ENCODE measurements at places on chromosomes 3 and 15.

GRCh38 chr3:47017504-47018268 is 38.2 kb downstream of the NBEAL2 start:
- no peak for DNase-seq

- no peak for DNase-seq
These were observed 16.6 kb upstream of the AEN start for GRCh38 chr15:88604381-88605188.

DNA sequence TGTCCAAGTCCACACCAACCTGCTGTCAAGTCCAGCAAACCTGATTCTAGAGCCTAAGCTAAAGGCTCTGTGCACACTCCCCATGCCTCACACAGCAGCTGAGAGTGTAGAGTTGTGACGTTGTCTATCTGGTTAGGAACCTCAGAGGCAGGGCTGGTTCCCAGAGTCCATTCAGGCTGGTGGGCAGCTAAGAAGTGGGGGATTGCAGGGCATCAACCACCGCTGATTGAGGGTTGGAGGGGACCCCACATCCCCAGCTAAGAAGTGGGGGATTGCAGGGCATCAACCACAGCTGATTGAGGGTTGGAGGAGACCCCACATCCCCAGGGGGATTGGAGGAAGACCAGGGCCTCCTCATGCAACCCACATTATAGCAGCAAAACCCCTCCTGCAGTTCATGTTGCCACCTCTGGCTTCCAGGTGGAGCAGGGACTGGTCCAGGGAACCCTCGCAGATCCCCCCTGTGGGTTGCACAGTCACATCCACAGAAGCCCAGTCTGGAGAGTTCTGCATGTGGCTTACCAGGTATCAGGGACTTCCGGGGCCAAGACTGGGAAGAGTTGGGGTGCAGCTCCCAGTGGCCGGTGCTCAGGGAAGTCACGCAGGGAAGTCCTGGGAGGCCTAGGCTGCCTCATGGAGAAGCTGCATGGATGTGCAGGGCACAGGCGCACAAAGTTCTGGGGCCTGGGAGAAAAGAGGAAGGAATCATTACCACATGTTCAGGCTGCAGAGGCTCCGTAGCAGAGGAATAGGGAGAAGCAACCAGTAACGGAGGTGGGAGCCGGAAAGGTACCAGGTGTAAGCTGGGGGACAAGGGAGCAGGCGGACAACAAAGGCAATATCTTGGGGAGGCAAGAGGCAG is 71.4 kb upstream of the PCSK6 start:
- no peak for DNase-seq

DNA sequence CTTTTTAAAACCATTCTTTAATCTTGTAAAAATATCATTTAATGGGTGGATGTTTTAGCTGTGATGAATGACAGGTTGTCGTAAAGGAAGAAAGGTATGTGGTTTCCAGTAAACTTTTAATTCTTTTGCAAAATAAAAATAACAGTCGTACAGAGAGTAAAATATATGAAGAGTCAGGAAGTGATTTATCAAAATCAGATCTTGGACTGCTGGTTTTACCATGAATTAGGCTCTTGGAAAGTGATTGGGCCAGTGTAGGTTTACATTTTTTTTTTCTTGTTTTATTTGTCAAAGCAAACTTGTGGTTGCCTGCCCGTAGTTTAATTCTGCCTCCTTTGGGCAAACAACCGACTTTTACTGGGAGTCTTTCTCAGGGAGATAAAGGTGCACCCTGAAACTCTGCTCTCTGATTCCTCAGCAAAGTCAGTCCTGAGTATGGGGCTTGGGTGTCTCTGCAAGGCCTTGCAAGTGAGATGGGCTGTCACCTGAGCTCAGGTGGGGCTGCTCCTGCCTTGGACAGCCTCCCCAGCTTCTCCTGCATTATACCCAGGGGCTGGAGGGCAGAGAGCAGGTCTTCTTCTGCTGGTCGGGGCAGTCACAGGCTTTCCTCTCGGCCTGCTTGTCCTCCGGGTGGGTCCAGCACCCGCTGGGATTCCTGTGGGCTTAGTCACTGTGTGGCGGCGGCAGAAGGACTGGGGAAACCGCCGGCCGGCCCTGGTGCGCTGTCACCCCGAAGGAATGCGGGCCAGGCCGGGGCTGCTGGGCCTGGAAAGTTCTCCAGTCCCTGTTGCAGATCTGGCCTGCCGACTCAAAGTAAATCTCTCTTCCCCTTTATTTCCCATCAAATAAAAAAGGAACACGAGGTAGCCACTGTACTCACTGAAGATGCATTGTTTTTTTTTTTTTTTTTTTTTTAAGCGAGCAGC is 79.0 kb downstream of the IGF1R start:
- no peak for DNase-seq

- DNase-seq, result no peak
These were observed 276.6 kb upstream of the ZPLD1 start for GRCh38 chr3:102158080-102158740.

DNA sequence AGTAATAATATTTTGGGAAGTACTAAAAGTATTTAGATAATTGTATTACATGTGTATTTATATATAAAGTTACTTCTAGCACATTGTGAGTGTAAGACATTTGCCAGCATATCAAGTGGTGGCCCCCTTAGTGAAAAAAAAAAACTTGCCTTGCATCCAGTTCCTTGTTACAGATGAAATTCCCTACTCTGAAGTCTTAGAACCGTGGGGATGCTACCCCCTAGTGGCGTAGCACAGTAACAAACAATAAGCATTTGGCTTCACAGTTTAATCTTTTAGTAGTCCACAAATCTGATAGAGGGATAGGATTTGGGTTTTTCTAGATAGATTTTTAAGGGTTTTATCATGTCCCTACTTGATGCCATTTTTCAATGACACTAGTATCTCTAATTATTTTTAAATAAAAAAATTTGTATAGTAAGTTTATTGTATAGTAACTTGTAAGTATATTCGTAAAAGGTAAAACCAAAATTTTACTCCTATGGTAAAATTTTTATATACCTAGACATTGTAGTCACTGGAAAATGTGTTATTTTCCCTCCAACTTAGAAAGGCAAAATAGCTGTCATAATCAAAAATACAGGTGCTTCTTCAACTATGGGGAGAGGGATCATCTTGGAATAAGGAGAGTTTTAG is 14.3 kb downstream of the SMC4 start:
- DNase-seq, result peak; percentile 24

DNA sequence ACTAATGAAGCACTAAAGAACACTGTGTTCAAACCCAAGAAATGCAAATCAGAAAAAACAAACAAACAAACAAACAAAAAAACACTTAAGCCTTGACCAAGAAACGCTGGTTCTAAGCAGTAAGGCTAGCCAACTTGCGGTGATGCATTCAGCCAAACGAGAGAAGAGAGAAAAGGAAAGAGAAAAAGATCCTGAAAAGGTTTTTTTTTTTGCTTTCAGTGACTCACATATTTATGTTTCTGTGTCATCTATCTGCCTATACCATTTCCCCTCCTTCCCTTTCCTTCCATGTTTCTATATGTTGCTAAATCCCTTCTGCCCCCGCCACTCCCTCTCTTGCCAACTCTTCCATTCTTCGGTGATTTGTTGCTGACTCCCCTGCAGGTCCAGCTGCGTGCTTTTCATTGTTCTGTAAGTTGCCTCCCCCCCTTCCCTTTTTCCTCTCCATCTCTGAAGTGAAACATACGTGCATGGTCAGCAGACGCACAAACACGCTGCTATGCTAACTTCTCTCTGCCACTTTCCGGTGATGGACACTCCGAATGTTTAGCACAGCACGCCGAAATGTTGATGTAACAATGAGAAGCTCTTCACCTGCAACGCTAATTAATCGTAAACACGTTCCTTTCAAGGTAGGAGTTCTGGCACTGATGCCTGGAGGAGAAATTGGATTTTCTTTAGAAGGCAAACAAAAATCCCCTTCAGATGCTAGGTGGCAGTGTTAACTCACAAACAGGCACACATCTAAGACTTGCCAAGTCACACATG is 154.4 kb downstream of the TUSC7 start:
- DNase-seq, result no peak

- DNase-seq, result no peak
These were observed 40.2 kb upstream of the DLG1 start for GRCh38 chr3:197338586-197338985.

DNA sequence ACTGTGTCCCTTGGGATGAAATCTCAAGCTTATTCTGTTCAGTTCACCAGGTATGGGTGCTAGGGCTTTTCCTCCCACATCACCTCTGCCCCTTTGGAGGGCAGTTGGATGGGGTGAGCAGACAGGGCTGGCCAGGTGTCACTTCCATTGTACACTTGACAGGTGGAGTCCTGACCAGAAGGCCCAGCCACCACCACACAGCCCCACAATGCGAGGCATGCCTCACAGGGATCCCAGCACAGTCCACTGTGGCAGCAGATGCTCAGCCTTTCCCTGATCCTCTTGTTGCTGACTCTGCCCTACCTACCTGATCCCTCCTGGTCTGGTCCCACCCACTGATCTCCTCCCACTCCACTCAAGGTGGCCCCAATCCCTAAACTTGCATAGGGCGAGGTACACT is 88.2 kb downstream of the ANP32A start:
- DNase-seq, result no peak

DNA sequence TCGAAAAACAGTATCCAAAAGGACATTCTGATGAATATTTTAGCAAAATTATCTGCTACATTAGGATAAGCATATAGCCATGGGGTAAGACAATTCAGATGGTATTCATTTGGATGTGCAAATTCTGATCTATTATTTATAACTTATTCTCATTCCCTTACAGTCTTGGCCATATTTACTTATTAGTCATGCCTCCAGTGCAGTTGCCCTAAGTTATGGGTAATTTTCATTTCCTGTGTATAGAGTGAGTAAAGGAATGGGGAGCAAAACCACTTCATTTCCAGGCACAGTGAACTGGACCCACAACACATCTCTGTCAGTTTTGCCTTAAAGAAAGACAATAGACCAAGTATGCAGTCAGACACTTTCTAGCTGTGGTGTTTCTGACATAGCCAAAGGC is 134.3 kb downstream of the POLQ start:
- no peak for DNase-seq

DNA sequence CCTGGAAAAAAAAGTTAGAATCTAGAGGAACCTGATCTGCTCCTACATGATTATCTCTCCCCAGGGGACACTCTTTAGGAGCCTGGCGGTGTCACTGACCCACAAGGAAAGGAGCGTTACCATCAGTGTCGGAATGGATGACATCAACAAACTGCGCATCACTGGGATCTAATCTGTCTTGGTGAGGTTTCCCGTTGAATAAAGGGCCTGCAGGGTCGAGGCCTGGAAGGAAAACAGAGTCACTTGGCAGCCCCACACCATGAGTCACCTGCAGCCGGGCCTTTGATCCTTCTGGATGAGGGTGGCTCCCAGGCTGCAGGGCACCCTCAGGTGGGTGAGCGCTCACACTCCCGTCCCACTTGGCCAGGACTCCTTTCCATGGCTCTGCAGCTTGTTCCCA is 25.0 kb downstream of the LIPH start:
- no peak for DNase-seq

- no peak for DNase-seq
These were observed 71.1 kb upstream of the CLDN18 start for GRCh38 chr3:137938876-137939275.

DNA sequence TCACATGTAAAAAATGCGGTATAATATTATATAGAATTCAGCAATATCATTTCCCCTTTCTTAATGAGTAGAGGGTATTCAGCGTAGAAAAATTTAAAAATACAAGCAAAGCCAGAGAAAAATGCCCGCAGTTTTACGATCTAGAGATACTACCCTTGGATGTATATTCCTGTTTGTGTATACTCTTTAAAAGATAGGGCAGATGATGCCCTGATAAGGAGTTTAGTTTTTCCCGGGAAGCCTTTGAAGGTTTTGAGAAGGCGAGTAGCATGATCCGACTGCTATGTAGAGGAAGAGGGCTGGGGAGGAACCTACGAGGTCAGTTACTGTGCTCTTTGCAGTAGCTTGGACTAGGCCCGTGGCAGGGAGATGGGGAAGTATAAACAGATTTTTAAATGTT is 1.2 kb downstream of the YEATS2 start:
- DNase-seq, result no peak

- no peak for DNase-seq
These were observed 207.1 kb upstream of the PFN2 start for GRCh38 chr3:150177673-150178381.

GRCh38 chr3:31948280-31948679 is 32.8 kb downstream of the OSBPL10 start:
- DNase-seq, result no peak

DNA sequence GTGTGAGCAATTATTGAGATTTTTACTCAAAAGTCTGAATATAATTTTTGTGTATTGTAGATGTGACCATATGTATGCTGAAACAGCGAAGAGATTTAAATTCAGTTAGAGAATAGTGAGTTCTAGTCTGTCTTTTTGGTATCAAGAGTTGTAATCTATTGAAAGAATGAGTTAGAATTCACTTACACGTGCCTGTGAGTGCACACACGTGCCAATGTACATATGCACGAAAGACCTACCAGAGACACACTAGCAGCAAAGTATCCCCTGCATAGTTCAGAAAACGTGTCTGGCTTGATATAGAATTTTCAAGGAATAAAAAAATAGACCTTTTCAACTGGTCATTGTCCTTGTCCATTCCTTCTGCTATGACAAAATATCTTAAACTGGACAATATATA is 64.8 kb upstream of the BHLHE40 start:
- no peak for DNase-seq

DNA sequence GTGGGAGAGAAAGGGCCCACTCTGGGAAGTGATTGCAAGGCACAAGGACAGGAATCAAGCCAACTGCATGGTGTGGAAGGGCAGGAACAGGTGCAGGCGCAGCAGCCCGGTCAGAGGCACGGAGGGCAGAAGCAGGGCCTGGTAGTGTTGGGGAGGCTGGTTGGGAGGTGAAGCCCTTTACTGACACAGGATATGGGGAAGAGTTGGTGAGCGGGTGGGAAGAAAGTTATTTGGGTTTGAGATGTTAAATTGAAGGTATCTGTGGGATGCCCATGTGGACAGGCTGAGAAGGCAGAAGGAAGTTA is 83.6 kb upstream of the ABHD2 start:
- no peak for DNase-seq

GRCh38 chr15:65730549-65731172 is 61.4 kb downstream of the DENND4A start:
- DNase-seq, result no peak

DNA sequence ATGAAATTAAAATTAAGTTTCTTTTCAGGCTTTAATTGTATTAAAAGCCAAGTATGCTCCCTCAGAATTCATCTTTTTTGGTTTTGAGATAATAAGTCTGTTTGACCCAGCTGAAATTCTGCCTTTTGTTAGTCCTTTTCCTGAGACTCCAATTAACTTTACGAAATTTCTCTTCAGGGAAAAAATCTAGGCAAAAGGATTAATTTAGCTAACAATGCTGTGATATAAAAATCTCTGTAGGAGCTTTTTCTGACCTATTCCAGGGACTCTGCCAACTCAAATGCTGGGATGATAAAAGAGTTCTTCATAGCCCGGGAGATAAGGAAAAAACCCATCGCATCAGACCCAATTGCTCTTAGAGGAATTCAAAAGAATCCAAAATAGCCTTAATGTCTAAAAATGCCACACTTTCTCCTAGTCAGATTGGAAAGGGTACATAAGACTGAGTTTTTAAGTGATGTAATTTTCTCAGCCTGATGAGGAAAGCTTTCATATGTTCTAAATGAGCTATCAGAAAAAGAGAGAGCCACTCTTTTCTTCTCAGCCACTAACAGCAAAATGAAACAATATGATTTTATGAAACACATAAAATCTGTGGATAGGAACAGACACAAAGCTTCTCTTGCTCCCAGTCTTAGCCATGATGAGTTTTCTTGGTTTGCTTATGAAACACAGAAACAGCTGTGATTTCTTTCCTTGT is 405.1 kb downstream of the ROBO1 start:
- DNase-seq, result no peak
